ENCODE measurements at places on chromosomes 7 and 10.

GRCh38 chr10:102988404-102989314, 70.6 kb downstream of the CNNM2 start:
- DNase-seq = no peak

- DNase-seq = peak; percentile 30
These were observed 88.8 kb downstream of the FOXL3 start for GRCh38 chr7:378551-379455.

DNA sequence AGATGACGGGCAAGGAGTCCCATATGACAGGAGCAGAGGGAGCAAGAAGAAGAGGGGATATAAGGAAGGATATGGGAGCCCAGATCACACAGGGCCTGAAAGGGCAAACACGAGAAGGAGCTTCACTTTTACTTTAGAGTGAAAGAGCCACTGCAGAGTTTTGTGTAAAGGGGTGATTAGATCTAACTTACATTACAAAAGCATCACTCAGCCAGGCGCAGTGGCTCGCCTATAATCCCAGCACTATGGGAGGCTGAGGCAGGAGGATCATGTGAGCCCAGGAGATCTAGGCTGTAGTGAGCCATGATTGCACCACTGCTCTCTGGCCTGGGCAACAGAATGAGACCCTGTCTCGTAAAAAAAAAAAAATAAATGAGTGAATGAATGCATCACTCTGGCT, 91.1 kb downstream of the MPP7 start:
- DNase-seq = no peak

DNA sequence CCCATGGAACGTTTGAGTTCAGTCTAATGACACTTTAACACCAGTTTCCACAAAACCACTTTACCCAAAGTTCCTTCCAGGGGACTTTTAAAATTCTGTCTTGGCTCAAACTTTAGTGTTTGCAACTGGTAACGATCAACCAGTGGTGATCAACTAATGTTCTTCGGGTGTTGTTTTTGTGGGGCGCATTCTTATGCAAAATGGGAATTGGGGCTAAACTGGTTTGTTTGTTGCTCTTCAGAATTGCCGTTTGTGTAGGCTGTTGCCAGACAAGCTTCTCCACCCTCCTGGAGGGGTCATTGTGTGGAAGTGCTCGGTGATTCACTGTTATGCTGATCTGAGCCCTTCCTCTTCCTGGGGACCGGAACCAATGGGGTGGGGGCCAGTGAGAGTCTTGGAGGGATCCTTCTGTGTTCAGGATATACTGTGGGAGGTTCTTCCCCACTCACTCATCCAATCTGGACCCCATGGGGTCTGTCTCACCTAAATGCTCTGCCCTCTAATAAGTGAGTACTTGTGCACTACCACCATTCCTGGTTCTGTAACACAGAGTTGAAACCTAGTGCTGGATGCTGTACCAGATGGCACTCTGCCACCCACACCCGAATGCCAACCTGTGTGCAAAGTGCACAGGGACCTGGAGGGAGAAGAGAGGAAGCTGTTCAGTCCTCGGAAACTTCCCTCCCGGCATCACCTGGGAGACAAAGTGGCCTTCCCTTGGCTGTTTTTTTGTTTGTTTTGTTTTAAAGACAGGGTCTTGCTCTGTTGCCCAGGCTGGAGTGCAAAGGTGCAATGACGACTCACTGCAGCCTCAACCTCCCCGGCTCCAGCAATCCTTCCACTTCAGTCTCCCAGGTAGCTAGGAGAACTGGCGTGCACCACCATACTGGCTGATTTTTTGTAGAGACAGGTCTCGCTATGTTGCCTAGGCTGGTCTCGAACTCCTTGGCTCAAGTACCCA, 2.1 kb downstream of the NFE2L3 start:
- DNase-seq = no peak

DNA sequence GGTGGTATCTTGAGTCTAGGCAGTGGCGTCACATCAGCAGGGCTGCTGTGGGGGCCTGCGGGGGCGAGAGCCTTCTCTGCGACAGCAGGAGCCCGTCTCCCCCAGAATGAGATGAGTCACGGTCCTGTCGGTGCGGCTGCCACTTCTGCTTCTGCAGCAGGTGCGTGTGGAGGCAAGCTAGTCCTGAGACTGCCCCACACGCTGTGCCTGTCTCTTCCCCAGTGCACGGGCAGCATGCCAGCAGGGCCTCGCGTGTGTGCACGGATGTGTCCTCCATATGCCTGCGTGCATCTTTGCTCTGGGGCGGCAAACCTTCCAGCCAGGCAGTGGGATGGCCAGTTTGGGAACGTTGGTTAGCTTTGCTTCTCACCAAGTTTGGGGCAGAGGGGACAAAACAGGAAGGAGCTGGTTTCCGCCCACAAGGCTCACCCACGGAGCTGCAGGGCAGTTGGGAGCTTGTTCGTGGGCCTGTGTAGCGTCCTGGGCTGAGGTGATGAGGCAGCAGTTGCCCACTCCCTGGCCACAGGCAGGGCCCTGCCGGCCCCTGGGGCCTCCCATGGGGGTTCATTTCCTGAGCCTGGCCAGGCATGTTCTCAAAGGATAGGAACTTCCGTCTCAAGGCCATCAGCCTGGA, 60.8 kb upstream of the PPIF start:
- peak; percentile 77 for DNase-seq

- no peak for DNase-seq
These were observed 26.6 kb upstream of the PURB start for GRCh38 chr7:44911911-44912310.

GRCh38 chr7:132317701-132318351, 258.4 kb downstream of the PLXNA4 start:
- DNase-seq = no peak

GRCh38 chr10:112952282-112953173, 2.5 kb downstream of the TCF7L2 start:
- no peak for DNase-seq

- DNase-seq = no peak
These were observed 261.6 kb downstream of the TNS3 start for GRCh38 chr7:47320296-47320695.

DNA sequence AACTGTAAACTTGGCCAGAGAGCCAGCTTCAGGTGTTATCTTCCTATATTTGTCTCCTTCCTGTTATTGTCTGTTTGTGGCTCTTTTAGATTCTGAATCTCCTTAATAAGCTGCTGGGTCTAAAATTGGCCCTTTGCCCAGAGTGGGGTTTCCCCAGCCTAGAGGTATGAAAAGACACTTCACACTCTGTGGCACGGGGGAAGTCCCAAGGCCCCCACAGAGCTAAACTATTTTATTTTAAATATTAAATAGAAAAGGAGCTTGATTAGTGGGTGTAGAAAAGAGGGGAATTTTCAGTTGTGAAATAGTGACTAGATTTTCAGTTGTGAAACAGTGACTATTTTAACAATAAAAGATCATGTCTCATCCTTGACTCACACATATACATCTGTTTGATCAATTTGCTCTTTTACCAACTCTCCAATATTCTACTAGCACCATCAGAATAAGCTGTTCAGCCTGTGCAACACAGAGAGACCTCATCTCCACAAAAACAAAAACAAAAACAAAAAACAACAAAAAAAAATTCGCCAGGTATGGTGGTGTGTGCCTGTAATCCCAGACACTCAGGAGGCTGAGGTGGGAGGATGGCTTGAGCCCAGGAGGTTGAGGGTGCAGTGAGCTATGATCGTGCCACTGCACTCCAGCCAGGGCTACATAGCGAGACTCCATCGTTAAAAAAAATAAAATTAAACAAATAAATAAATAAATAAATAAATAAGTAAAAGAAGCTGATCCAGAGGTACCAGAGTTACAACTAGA, 24.9 kb upstream of the ADO start:
- no peak for DNase-seq

DNA sequence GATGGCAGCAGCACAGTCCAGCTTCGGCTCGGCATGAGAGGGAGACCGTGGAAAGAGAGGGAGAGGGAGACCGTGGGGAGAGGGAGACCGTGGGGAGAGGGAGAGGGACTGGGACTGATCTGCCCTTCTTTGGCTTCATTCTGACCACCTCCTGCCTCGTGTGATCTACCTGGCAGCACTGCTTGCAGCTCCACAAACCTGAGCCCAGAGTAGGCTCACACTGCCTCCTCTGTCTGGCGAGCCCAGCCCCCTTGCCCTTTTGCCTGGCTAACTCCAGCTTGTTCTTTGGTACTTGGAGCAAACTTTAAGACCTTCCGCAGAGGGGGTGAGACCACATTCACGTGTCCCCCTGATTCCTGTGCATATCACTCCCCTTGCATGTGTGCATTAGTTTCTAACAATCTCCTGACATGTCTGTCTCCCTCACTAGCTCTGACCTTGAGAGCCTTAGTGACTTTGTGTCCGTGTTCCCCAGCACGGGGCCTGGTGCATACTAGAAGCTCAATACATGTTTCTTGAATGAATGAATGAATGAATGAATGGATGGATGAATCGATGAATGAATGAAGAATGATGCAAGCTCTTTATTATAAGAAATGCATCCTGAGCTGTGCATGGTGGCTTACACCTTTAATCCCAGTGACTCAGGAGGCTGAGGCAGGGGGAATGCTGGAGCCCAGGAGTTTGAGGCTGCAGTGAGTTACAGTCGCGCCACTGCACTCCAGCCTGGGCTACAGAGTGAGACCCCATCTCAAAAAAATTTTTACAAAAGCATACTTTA, 31.2 kb downstream of the UBTD1 start:
- DNase-seq = no peak

DNA sequence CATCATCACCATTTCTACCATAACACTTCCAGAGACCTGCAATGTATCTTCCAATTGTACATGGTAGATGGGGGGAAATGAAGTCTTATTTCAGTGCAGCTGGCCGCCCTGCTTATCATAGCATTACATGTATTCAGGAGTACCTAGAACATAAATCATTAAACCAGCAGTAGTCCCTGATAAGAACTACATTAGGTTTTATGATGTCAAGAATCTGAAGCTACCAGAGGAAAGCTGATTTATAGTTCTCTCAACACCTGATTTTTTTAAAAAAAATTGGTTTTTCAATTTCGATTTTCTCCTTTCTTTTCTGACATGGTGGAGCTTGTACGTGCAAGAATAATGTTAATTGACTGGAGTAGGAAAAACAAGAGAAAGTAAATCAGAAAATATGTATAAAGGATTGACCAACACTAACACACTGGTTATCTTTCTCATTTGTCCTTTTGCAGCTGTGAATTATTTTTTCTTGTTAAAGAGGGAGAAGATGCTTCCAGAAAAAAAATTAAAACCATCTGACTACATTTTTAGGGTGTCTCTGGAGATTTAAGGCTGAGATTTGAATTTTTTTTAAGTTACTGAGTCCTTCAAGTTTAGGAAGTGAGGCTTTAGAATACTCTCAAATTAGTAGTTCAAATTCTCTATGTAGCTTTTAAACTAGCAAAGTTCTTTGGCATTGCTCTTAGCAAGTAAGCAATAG, 59.1 kb downstream of the CSTF2T start:
- DNase-seq = no peak

GRCh38 chr10:1369197-1369596, 313.0 kb downstream of the WDR37 start:
- no peak for DNase-seq

- DNase-seq = no peak
These were observed 205.3 kb downstream of the TAX1BP1 start for GRCh38 chr7:27945058-27945795.

DNA sequence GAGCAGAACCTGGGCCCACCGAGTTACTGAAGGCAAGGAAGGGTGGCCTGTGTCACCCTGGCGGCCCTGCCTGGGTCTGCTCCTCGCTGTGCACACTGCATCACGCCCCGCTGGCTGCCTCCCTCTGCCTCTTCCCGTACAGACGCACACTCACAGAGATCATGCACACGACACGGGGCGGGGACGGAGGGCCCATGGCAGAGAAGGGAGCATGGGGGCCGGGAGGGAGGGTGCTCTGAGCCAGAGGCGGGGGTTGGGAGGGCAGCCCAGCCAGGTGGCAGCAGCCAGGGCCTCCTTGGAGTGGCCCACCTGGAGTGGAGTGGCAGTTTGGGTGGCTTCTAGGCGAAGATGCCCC, 16.6 kb downstream of the BUD23 start:
- no peak for DNase-seq

DNA sequence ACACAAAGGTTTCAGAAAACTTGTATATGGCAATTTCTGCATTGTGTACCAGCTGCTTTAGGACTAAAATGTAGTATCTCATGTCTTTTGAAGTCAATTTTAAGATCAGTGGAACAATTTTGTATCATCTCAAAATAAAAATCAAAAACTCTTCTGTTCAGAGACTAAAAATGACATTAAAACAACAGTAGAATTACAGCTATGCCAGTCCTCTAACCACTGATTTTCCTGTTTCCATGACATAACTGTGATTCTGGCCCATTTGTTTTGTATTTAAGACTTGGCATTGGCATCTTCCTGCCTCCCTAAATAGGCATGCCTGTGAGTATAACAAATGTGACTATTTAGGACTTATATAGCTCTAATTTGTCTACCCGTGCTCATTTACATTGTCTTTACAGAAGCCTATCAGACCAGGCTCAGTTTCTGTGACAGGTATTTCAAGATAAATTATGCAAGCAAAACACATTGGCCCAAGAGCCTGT, 29.1 kb upstream of the VPS41 start:
- no peak for DNase-seq

DNA sequence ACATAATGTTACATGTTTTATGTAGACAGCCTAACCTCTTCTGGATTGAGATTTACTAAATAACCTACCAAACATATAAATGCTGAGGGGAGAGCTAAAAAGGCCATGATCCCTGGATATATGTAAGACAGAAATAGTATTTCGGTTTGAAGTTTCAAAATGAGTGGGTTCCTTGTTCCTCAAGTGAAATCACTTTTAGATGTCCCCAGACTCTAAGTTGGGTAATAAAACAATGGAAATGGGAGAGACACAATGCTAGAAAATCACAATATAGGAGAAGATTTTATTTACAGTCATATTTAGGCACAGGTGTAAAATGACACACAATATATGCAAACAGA, 56.5 kb downstream of the SHTN1 start:
- DNase-seq = no peak

DNA sequence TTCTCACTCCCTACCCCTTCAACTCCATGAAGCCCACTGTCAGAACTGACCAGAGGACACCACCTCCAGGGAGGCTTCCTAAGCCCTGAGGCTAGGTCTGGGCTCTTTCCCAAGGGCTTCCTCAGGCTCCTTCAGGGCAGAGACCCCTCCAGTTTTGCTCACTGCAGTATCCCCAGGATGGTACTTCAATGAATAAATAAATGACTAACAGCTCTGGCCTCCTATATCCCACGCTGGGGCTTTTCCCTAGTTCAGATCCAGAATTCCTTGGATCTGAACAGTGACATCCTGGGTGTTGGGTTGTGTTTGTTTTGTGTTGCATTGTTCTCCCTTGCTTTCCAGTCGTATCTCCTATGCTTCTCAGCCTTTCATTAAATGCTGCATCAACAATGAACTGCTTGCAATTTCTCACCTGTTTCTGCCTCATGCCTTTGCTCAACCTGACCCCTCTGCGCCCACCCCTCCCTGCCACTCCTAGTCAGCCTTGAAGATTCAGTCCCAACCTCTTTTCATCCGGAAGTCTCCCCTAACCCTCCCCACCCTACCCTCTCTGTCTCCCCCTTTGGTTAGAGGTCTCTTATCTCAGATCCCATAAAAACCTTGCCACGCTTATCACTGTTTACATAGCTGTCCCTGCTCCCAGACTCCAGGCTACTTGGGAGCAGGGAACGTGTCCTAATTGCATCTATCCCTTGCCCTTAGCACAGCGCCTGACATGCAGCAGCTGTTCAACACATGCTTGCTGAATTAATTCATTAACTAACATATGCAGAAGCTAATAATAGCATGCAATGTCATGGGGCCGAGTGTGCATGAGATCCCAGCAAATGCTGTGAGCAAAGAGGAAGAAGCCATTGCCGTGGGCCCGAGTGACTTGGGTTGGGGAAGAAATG, 41.7 kb downstream of the PPP1R3C start:
- DNase-seq = peak; percentile 71

- DNase-seq = peak; percentile 82
These were observed 5.4 kb upstream of the ZFYVE27 start for GRCh38 chr10:97731346-97732051.

- peak; percentile 92 for DNase-seq
These were observed 125.9 kb upstream of the PPIF start for GRCh38 chr10:79221110-79222051.
